ENCODE measurements at places on chromosomes 2 and 18.

DNA sequence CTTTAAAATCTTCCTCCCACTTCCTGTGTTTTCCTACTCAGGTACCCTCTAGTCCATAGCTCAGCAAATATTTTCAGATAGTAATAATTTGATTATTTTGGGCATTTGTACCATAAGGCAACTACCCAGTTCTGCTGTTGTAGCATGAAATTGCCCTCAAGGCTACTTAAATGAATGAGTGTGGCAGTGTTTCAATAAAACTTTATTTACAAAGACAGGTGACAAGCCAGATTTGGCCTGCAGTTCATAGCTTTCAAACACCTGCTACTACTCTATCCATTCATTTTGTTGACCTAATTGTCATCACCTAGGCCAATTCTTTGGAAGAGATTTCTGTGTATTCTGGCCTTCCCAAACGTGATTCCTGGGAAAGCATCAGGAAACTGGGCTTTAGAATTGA lies 28.9 kb downstream of the NYAP2 start:
- DNase-seq: no peak

- DNase-seq: no peak
These were observed 16.4 kb upstream of the MSH2 start for GRCh38 chr2:47386551-47386950.

GRCh38 chr2:8120506-8120860 lies 561.4 kb upstream of the ID2 start:
- no peak for DNase-seq

DNA sequence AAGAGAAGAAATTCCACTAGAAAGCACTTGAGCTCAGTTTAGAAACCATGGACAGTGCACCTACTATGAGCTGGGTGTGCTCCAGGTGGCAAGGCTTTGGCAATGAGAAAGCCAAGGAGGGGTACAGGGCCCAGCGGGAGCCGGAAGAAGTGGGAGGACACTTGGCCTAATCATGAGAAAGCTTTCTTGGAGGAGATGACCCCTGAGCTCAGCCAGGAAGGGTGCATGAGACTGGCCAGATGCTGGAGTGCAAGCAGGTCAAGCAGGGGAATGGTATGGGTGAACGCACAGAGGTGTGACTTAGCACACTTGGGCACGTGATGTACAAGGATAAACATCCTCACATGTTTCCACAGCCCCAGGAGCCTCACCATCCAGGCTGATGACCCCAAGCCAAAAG lies 97.2 kb upstream of the GLI2 start:
- no peak for DNase-seq

GRCh38 chr2:134845719-134846118 lies 7.3 kb downstream of the ACMSD start:
- no peak for DNase-seq

DNA sequence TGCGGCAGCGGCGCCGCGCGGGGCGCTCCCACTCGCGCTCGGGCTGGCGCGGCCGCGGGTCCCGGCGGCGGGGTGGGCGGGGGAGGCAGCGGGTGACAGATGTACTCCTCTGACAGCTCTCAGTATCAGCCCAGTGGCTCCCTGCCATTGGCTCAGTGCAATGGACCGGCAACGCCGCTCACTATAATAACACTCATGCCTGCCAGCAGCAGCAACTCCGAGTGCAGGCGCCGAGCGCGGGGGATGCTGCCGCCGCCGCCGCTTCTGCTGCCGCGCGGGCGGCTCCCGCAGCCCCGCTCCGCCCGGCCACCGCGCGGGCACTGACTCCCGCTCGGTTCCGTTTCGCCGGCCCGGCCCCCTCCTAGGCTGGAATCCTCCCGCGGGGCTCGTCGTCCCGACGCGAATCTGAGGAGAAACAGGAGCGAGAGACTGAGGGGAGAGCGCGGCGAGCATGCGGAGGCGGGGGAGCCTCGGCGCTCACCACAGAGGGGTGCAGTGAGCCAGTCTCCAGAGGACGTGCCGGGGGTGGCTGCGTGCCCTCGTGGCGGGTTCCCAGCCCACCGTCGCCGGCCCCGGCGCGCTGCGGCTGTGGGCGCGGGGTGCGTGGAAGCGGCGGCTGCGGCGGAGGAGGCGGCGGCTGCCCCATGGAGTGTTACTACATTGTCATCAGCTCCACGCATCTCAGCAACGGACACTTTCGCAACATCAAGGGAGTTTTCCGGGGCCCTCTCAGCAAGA lies at the start of gene ZNF804A:
Gene ZNF804A, plus strand, starts transcription at position 214 of the 738 bp plus-strand sequence. Its CDS starts 431 bp downstream, at position 645.
- DNase-seq: no peak

DNA sequence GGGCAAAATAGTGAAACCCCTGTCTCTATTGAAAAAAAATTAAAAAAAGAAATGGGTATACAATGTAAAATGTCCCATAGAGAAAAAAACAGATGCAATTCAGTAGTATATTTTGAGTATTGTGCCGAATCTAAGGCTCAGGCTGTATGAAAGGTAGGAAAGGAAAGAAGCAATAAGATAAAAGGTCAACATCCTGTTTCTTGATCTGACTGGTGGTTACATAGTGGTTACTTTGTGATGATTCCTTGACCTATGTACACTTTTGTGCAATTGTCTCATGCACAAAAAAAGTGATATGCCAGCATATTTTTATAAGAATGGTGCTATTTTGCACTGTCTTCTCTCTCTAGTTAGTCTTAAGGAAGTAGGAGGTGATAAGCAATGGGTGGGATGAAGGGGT lies 1333.7 kb upstream of the TMEFF2 start:
- DNase-seq: no peak

GRCh38 chr2:16303761-16304160 lies 361.9 kb downstream of the CYRIA start:
- no peak for DNase-seq

GRCh38 chr2:143121079-143121478 lies 8.1 kb upstream of the ARHGAP15 start:
- DNase-seq: peak; percentile 29

DNA sequence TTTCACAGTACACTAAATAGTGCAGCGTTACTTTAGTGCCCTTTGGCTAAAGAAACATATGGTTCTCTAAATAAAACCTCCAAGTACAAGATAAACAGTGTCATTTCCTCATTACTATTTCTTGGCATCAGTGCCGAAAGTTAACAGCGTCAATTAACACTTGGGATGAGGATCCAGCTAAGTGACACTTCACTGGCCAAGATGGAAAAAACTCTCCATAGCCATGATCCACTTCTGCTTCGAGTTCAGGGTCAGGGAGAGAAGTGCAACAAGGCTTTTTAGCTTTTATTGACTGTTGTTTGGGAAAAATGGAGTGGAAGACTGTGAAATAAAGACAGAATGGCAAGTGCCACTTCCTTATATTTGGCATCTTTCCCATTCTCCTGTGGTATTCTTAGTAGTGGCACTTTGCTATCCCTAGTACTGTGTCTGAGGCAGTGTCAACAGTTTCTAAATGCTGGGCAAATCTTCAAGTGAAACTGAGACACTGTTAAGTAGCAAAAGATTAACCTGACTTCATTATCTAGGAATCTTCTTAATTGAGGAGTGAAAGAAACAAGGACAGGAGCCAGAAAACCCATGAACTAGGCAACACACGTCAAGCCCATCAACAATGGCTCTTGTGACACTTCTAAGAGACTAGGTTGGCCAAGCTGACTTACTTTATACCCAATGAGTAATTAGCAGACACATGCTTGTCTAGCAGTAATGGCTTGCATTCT lies 222.5 kb upstream of the SESTD1 start:
- no peak for DNase-seq

DNA sequence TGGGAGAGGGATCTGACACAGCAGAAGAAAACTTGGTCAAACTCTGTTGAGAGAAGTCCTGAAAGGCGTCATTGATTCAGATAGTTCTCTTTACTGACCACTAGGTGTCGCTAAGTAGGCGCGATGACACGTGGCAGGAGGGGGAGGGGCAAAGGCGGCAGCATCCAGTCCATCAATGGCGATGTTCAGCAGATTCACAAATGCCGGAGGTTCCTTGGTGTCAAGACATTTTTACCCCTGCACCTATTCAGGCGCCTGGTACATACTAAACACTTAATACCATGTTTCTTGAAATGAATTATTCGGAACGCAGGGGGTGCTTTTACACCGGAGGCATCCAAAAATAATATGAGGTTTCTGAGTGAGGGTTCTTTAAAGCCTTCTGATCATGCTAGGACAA lies 3.0 kb upstream of the PLEK start:
- peak; percentile 81 for DNase-seq

GRCh38 chr2:39657287-39657937 lies 8.3 kb upstream of the TMEM178A start:
- DNase-seq: no peak

- no peak for DNase-seq
These were observed 142.1 kb downstream of the IRS1 start for GRCh38 chr2:226657340-226658053.

GRCh38 chr18:48342125-48342524 lies 67.1 kb downstream of the ZBTB7C start:
- DNase-seq: no peak

GRCh38 chr2:169670215-169670651 lies 24.0 kb downstream of the CFAP210 start:
- no peak for DNase-seq

GRCh38 chr2:148031152-148031551 lies 10.3 kb downstream of the MBD5 start:
- DNase-seq: no peak

- DNase-seq: no peak
These were observed 4.2 kb upstream of the CTDSP1 start for GRCh38 chr2:218395456-218395825.

GRCh38 chr2:41990688-41991087 lies 57.1 kb upstream of the PKDCC start:
- no peak for DNase-seq

GRCh38 chr2:108073415-108074072 lies 87.2 kb downstream of the SLC5A7 start:
- no peak for DNase-seq

DNA sequence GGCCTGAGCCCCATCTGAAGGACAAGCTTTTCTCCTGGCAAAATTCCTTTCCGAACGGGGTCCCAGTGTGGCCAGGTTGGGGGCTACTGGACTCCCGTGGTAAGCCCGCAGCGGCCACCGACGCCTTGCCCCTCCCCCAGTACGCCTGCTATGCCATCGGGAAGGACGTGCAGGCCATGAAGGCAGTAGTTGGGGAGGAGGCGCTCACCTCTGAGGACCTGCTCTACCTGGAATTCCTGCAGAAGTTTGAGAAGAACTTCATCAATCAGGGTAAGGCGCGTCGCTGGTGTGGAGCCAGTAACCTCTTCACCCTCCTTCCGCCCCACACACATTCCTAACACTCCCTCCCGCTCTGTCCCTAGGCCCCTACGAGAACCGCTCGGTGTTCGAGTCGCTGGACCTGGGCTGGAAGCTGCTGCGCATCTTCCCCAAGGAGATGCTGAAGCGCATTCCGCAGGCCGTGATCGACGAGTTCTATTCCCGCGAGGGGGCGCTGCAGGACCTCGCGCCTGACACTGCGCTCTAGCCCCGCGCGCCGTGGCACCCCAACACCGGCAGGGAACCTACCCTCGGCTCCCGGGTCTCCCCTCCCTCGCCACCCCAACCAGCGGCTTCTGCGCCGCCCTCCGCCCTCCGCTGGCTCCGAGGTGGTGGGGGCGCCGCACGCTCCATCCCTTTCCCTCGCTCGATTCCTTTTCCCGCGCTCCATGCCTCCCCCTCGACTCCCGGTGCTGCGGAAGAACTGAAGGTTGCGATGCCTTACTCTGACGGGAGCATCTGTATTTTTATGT lies 13.6 kb upstream of the ANKRD53 start:
- peak; percentile 75 for DNase-seq

DNA sequence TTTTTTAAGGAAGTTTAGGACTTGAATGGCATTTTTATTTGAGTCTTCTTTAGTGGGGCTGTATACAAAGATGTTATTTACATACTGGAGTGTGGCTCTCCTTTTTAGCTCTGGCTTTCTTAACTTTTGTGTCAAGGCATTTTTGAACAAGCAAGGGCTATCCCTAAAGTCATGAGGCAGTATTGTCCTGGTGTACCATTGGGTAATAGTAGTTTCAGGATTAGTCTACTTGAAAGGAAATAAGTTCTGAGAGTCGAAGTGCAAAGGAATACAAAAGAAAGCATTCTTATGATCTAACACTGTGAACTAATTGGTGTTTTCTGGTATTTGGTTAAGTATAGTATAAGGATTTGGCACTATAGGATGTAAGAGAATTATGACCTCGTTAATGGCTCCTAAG lies 1.9 kb upstream of the CYP27A1 start:
- DNase-seq: no peak

DNA sequence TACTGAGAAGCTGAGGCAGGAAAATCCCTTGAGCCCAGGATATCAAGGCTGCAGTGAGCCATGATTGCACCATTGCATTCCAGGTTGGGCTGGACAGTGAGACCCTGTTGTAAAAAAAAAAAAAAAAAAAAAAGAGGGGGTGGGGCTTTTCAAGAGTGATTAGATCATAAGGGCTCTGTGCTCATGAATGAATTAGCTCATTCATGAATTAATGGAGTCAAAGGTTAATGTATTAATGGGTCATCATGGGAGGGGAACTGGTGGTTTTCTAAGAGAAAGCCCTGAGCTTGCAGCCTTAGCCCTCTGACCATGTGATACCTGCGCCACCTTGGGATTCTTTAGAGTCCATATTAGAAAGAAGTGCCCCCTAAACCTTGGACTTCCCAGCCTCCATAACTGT lies 4.5 kb downstream of the SLC19A3 start:
- DNase-seq: no peak

GRCh38 chr2:201448061-201448460 lies 3.2 kb downstream of the TRAK2 start:
- DNase-seq: no peak

- DNase-seq: no peak
These were observed 133.1 kb downstream of the NEDD4L start for GRCh38 chr18:58177004-58177717.

GRCh38 chr2:121532894-121533293 lies 2.2 kb downstream of the RNU4ATAC start:
- no peak for DNase-seq

Measured in AML-193 (cell line).